ENCODE measurements at places on chromosomes 7 and 10.

GRCh38 chr10:79475877-79476276 is 30.5 kb upstream of the ZCCHC24 start:
- no peak for DNase-seq

- DNase-seq: no peak
These were observed 254.9 kb downstream of the SKAP2 start for GRCh38 chr7:26609532-26609931.

DNA sequence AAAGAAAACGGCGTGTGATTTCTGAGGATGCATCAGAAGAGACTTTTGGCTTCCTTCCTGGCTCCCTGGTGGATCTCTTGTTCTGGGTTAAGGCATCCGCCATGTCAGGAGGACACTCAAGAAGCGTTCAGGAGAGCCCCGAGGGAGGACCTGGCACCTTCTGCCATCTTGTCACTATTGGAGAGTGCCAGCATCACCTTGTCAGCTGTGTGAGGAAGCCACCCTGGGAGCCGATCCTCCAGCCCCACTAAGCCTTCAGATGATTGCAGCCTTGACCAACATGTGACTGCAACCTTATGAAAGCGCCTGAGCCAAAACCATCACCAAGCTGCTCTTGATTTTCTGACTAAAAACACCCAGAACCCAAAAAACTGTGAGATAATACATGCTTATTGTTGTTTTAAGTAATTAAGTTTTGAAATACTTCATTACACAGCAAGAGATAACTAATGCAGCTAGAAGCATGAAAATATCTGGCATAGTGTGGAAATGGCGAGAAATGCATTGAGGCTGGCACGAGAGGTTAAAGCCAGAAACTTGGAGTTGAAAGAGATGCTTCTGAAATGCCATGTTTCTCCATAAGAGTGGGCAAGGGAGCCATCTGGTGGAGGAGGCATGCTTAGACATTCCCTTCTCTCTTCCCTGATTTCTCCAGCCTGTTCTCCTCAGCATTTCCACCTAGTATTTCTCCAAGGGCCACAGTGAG is 5.4 kb upstream of the ZFYVE27 start:
- DNase-seq: peak; percentile 53

DNA sequence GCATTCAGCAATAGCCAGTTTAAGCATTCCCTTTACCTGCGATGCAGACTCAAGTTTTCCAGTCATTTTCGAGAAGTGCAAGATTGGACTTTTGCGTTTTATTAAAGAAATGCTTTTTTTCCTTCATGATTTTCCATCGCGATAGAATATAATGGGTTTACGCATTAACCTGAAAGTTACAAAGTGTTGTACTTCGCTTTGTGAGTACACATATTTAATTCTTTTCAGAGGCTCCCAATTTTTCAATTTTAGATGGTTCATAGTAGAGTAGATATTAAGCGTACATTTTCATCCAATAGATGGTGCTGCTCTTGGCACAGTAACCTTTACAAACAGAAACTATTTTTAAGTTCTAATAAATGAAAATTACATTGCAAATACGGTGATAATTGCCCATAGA is 1.3 kb downstream of the PTPRZ1 start:
- no peak for DNase-seq

- no peak for DNase-seq
These were observed 4.6 kb downstream of the HECW1 start for GRCh38 chr7:43117095-43117494.

GRCh38 chr10:110376021-110376766 is 71.5 kb upstream of the SMNDC1 start:
- no peak for DNase-seq

- DNase-seq: no peak
These were observed 612.2 kb downstream of the SUGCT start for GRCh38 chr7:40746841-40747556.

DNA sequence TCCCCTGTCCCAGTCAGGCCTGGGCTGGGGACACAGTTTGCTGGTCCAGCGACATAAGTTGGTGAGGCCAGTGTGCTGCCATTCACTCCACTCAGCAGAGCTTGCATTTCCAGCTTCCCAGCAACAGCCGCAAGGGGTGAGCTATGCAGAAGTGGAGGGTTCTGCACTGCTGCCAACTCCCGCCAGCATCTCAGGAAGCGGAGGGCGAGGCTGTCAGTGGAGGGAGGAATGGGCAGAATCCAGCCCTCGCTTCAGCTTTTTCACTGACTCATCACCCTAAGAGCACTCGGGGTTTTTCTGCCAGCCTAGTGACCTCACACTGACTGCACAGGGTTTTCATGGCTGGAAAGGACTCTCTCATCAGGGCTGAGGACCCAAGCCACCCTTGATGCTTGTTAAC is 625.1 kb upstream of the MKI67 start:
- peak; percentile 35 for DNase-seq

DNA sequence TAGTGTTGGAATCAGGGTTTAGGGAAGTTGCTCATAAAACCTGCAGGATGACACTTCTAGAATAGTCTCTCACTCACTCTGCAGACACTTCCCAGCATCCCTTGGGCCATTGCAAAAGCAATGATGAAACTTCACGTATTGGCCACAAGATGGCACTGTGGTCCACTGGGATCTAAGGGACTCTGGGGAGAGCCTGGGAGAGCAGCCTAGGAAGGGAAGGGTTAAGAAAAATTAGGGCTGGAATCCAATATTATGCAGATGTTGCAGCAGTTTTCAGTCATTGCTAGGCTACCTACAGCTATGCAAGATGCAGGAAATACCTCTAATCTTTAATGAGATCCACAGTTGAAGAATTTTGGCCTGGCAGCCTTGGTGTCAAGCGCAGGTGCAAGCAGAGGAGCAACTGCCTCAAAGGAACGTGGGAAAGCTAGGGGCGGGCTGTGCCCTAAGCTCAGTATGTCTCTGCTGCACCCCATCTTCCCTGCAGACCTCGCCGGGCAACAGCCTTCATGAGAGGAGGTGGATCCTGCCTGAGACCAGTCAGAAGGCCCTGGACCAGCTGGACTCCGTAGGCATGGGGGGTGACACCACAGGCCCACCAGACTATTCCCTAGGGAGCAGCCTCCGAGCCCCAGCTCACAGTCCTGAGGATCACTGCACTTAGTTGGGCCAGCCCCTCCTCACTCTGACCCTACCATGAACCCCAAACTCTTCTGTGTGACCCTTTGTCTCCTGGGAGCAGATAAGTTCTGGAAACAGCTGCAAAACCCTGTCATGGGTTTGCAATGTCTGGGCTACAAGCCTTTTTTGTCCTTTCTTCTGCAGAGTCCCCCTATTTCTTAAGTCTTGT is 127.9 kb upstream of the PRSS58 start:
- DNase-seq: no peak
